Activated naive CD4-positive, alpha-beta T cell treated with anti-CD3 and anti-CD28 coated beads, Interleukin-2, amount 50 U/mL, for 16 hours (primary cell): ENCODE measurements at places on chromosomes 11 and 22.

DNA sequence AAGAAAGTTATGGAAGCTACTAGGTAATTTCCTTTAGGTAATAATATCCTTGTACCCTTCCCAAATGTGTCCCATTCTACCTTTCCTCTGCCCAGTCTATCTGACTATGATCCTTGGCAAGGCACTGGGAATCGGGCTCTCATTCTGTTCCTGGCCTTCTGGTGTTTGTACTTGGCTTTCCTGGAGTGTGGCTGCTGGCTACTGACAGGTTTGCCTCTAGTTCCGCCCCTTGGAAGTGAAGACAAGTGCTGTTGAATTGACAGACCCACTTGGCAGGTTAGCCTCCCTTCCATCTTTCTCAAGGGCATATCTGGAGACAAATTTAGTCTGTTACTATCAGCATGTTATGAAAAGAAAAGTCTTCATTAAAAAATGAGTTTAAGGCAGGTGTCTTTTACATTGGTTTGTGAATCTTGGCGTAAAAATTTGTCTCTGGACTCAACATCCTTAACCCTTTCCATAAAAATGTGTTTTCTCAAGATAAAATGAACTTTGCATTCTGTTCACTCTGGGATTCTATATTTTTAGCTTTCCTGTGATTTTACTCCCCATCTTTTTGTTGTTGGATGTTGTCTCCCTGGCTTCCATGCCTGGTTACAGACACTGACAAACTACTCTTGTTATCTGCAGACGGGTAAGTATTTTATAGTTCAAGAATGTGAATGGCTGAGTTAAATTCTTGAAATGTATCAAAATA lies 287.4 kb upstream of the PDGFD start:
- no peak for DNase-seq

- no peak for DNase-seq
Measured at GRCh38 chr11:1397146-1397861, 7.6 kb downstream of the BRSK2 start.

DNA sequence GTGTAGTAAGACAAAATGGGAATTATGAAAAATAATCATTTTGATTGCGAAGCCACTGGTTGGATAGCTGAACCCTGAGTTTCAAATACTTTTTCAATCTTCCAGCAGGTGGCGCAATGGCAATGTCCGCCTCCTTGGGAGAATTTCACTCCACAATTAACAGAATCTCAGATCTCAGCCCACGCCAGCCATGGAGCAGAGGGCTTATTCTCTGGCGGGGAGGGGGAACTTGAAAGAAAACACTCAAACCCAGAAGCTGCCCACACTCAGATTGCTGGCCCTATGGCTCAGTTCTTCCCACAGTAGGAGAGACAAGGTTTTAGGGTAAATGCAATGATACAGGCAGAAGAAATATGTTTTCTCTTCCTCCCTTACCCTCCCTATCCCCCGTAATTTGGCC lies 38.7 kb upstream of the RCN1 start:
- DNase-seq = peak; percentile 43

DNA sequence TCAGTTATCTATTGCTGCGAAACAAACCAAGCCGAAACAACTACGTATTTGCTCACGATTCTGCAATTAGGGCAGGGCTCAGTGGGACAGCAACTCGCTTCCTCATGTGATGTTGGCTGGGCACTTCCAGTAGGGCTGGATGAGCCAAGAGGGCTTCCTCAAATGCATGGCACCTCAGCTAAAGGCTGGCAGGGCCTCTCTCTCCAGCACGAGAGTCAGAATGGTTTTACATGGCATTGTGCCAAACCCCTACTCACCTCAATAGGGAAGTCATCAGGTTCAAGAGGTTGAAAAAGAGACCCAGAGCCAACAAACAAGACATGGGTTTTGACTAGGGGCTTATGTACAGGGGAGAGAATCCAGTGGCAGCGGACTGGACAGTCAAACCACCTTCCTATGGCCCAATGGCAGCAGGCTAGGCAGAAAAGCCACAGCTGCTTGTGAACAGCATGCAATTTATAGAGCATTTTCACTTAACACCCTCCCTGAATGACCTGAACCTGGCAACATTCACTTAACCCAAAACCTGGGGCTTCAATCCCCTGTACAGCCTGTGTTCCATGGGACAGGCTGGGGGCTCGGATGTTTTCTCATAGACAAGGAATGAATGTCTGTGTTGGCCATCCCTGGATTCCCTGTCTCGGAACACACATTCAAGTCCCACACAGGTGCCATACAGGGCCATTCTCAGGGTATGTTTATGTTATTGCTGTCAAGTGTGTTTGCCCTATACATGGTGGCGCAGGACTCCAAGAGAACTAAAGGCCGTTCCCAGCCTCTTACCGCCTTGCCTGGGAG lies 154.2 kb upstream of the NAV2 start:
- no peak for DNase-seq

- no peak for DNase-seq
Measured at GRCh38 chr22:43439368-43440103, 27.7 kb downstream of the MPPED1 start.

- no peak for DNase-seq
Measured at GRCh38 chr11:93822359-93822758, 28.1 kb downstream of the VSTM5 start.

- peak; percentile 82 for DNase-seq
Measured at GRCh38 chr22:40176921-40177737, 596 bp upstream of the TNRC6B start.

GRCh38 chr11:72618803-72619202 lies 55.4 kb downstream of the PDE2A start:
- no peak for DNase-seq

- no peak for DNase-seq
Measured at GRCh38 chr11:3157381-3158130, 7.6 kb downstream of the OSBPL5 start.

DNA sequence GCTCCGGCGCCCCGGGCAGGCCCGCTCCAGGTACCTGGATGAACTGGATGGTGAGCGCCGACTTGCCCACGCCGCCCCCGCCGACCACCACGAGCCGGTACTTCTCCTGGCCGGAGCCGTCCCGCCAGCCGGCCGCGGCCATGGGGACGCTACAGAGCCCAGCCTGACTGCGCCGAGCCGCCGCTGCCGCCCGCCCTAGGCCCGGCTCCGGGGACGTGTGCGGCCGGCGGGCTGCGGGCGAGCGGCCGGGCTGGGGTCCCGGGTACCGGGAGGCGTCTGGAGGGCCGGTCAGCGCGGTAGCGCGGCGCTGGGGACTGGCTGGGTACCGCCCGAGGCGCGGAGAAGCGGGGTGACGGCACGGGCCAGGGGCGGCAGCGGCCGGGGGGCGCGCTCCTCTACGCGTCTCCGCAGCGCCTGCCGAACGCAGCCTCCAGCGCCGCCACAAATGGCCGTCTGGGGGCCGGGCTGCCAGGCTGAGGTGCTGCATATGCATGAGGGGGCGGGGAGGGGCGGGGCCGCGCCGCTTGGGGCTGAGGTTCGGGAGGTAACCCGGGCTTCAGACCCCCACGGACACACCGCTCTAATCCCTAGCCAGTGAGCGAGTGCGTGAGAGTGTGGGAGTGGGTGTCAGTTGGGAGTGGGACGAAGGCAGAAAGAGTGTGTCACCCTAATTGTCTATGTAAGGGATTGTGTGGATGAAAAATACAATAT lies at the start of gene RRAS2:
Gene RRAS2 (minus strand): TSS at position 455 of the 711 bp plus-strand sequence. CDS start 313 bp downstream, at position 142.
- peak; percentile 85 for DNase-seq

DNA sequence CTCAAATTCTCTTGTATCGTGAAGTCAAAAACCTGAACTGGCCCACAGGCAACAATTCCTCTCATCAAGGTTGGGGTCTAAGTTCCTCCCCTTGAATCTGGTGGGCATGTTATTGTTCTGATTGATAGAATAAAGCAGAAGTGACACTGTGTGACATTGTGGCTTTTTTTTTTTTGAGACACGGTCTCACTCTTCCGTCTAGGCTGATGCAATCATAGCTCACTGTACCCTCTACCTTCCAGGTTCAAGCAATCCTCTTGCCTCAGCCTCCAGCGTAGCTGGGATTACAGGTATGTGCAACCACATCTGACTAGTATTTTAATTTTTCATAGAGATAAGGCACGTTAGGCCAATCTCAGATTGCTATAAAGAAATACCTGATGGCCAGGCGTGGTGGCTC lies 8.9 kb upstream of the PELI3 start:
- DNase-seq = no peak

- DNase-seq = no peak
Measured at GRCh38 chr11:41950470-41951143, 491.2 kb upstream of the LRRC4C start.

- DNase-seq = no peak
Measured at GRCh38 chr11:125223901-125224361, 59.4 kb downstream of the PKNOX2 start.

GRCh38 chr11:59528711-59529110 lies 17.4 kb downstream of the OR4D9 start:
- no peak for DNase-seq

- DNase-seq = no peak
Measured at GRCh38 chr11:132535830-132536229, 996.5 kb downstream of the OPCML start.

DNA sequence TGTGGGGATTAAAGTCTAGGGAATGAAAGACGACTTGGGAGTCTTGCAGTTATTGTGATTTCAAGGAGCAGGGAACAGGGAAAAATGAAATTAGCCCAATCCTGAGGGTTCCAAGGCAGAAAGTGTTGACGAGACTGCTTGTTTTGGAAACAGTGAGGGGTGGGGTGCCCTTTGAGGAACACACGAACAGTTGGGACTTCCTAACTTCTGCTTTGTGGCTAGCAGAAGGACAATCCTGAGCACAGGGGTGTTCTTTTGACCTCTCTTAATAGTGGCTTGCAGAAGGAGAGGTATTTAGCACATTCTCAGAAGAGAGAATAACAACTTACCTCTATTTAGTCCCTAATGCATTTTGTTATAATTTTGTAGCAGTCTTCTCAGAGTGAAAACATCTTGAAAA lies 545.9 kb upstream of the ARHGAP42 start:
- no peak for DNase-seq

GRCh38 chr11:123653827-123654565 lies 428 bp downstream of the SCN3B start:
- DNase-seq = peak; percentile 33

DNA sequence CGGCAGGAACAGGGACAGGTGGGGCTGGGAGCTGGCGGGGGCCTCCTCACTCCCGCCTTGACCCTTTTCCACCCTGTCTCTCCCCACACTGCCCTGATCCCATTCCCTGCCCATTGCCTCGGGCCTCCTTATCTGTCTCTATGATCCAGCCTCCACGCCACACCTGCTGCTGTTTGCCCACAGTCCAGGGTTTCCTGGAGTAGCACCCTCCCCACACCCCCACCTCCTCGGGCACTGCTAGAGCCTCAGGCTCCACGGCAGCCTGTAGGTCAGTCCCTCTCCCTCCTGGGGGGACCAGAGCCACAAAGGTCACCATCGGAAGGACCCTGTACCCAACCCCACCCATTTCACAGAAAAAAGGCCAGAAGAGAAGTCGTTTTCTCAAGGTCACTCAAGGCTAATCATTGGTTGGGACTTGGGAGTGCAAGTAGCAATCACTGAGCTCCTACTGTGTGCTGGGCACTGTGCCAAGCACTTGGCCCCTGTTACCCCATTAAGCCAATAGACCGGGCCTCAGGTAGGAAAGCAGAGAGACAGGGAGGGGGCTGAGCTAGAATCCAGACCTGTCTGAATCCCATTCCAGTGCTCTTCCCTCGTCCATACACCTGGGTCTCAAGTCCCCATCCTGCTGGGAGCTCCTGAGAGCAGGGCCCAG lies 71.8 kb downstream of the PDE2A start:
- no peak for DNase-seq

- no peak for DNase-seq
Measured at GRCh38 chr11:19890308-19890707, 177.7 kb downstream of the NAV2 start.

GRCh38 chr22:43110927-43111623 lies 525 bp downstream of the BIK start:
- DNase-seq = peak; percentile 64

GRCh38 chr11:76670485-76671236 lies at the start of gene LRRC32:
Gene LRRC32 (minus strand): TSS chr11:76670747. CDS start chr11:76665954, 4,793 bp downstream.
- peak; percentile 24 for DNase-seq

GRCh38 chr22:40654522-40655167 lies 18.1 kb upstream of the MRTFA start:
- no peak for DNase-seq

GRCh38 chr11:84947970-84948580 lies 679.1 kb downstream of the DLG2 start:
- no peak for DNase-seq

DNA sequence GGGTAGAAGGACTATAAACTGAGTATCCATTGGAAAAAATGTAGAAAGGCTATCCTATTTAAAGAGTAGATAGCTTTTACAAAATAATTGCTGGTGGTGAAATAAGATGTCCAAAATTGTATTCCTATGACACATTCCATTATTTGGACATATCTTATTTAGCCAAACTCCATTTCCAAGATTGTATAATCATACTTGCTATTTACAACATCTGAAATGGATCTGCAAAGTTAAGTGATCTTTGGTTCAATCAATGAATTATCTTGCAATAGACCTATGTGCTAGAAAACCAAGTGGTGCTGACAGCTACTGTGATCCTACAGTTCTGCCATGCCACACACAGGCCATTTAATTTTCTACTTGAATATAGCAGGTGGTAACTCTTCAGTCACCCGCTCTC lies 11.0 kb upstream of the BLID start:
- DNase-seq = no peak

- no peak for DNase-seq
Measured at GRCh38 chr11:45546366-45546765, 119.1 kb downstream of the CHST1 start.

DNA sequence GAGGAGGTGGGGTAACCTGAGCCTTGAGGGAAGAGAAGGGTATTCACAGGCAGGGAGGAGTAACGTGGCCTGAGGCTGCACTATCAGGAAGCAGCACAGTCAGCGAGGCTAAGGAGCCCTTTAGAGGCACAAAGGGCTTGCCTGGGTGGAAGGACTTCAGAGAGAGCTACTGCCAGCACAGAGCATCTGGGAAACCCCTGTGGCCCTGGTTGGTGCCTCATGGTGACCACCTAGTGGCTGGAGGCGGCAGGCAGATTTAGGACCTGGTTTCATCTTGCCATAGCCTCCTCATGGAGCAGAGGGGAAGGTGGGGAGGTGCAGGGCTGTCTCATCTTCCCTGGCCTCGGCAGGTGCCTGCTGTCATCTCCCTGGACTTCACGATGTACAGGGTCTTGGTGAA lies 64.5 kb downstream of the MPPED1 start:
- DNase-seq = no peak

DNA sequence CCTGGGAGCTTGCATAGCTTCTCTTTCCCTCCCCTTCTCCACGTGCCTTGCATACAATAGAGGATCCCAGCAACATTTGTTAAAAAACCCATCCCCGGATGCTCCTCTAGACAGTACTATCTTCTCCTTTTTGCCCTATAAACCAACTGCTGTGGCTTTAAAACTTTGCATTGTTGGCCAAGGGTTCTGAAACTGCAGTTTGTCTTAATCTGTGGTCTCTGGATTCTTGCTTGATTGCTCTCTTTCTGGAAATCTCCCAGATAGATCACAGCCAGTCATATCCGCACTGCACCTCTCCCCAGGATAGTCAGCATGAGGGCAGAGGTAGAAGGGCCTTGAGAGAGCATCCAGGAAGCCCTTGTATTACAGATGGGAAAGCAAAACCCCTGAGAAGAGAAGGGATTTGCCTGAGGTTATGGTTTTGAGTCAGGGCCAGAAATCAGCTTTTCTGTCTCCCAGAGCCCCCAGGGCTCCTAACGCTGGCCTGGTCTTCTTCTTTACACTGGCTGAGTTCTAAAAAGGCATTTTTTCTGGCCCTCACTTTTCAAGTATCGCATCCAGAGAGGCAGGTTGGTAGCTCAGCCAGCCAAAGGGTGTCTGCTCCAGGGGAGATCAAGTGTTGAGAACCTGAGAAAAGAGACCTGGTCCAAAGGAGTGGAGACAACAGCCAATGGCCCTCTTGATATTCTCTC lies 70.6 kb downstream of the ADM start:
- no peak for DNase-seq

- no peak for DNase-seq
Measured at GRCh38 chr11:73797457-73797856, 9.8 kb downstream of the MRPL48 start.
